ENCODE measurements at places on chromosomes 7 and 10.
A peak's percentile ranks its signal among the peaks of the same experiment; 100 is the strongest.

- peak; percentile 55 for DNase-seq
These were observed 744 bp downstream of the FRAT2 start for GRCh38 chr10:97333601-97334369.

- DNase-seq, result no peak
These were observed 12.6 kb downstream of the ADAMTS14 start for GRCh38 chr10:70684839-70685454.

- DNase-seq, result no peak
These were observed 468.4 kb upstream of the SEMA3D start for GRCh38 chr7:85655252-85655651.

DNA sequence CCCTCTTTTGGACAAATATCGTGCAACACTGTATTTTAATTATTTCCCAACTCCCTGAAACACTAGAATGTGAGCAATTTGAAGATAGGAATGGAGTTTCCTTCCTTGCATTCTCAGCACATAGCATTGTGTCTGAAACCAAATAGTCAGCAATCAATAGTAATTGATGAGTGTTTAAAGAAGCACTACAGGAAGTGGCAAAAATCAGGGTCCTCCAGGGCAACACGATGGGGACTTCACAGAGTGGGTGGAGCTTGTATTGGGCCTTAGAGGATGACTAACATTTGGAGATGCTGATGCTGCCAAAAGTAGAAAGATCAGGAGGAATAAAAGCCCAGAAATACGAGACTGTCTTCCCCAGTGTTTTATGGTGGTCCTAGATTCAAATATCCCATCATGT lies 94.9 kb downstream of the NPSR1 start:
- DNase-seq, result no peak

GRCh38 chr10:71241114-71241829 lies 28.9 kb downstream of the UNC5B start:
- no peak for DNase-seq

- DNase-seq, result no peak
These were observed 121.4 kb upstream of the RET start for GRCh38 chr10:42955493-42955889.

GRCh38 chr7:82404652-82405051 lies 38.9 kb downstream of the CACNA2D1 start:
- DNase-seq, result no peak

DNA sequence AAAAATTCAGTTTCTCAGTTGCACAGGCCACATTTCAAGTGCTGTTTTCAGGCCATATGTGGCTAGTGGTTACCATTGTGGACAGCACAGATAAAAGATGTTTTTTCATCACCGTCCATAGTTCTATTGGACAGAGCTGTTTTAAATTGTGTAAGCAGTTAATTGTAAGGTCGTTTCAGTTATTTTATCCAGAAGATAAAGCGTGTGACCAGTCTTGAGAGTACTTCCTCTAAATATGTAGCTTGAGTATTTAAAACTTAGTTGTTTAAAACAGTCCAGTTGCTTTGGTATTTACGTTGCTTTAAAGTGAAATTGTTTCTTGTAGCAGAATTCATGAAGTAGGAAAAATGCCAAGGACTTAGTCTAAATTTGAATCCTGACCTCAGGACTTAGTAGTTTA lies 66.9 kb downstream of the ZNRF2 start:
- DNase-seq, result no peak

GRCh38 chr10:37739181-37739580 lies 118.2 kb downstream of the ZNF248 start:
- no peak for DNase-seq

DNA sequence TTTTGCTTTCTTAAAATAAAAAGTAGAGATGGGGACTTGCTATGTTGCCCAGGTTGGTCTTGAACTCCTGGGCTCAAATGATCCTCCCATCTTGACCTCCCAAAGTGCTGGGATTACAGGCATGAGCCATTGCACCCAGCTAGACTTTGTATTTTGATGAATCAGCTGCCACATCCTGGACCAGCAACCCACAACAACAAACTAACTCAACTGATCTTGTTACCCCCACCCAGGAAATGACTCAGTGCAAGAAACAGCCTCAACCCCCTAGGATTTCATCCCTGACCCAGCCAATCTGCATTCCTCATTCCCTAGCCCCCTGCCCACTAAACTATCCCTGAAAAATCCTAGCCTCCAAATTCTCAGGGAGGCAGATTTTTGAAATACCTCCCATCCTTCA lies 123.8 kb downstream of the IPMK start:
- DNase-seq, result no peak

DNA sequence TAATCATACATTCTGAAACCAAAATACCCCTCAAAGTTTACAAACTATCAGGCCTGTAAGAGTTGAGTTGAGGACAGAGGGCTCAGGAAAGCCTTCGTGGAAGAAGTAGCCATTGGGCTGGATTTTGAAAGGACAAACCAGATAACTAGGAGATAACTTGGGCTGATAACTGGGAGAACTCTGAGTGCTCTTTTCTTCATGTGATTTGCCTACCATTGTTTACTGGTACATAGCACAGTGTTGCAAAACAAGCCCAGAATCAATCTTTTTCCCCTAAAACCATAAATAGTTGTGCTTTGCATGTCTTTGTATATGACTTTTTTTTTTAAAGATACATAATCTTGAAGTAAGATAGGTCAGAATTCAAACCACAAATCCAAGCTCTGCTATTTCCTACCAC lies 106.7 kb upstream of the ITGB1 start:
- DNase-seq, result no peak

DNA sequence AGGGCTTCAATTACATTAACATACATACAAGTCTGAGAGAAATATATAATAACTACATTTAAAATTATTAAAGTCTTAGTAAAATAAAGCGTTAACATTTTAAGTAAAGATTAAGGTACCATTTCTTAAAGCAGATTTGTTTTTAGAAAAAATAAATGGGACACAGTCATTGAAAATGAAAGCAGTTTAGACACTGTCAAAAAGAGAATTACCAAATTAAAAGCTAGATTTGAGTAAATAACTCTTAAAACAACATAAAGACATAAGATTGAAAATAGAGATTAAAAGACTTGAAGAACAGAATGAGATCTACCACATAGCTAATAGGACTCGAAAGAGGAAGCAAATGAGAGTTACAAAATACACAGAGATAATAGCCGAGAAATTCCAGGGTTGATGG lies 562.2 kb upstream of the FOXK1 start:
- no peak for DNase-seq

DNA sequence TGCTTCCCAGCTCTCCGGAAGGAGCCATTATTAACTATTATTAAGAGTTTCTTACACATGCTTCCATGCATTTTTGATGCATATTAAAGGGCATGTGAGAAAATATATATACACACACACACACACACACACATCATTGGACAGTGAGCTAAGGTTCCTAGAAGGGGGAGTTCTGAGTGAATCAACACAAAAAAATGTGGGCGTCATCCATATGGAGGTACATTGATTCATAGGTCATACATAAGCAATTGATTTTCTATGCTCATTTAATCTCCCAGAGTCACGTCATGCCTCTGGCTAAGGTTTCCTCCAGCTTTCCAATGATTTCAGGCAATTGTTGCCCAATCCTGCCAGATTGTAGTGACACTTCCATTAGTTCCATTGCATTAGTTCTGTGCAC lies 269.4 kb downstream of the DNAJB9 start:
- DNase-seq, result no peak

DNA sequence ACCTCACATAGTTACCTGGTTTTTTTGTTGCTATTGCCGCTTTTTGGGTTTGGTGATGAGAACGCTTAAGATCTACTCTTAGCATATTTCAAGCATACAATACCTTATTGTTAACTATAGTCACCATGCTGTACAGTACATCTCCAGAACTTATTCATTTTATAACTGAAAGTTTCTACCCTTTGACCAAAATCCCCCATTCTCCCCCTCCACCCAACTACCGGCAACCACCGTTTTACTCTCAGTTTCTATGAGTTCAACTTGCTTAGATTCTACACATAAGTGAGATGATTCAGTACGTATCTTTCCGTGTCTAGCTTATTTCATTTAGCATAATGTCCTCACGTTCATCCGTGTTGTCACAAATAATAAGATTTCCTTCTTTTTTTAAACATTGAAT lies 86.7 kb upstream of the IL6 start:
- DNase-seq, result peak; percentile 20

GRCh38 chr10:32139223-32140073 lies 83.2 kb upstream of the KIF5B start:
- DNase-seq, result no peak

DNA sequence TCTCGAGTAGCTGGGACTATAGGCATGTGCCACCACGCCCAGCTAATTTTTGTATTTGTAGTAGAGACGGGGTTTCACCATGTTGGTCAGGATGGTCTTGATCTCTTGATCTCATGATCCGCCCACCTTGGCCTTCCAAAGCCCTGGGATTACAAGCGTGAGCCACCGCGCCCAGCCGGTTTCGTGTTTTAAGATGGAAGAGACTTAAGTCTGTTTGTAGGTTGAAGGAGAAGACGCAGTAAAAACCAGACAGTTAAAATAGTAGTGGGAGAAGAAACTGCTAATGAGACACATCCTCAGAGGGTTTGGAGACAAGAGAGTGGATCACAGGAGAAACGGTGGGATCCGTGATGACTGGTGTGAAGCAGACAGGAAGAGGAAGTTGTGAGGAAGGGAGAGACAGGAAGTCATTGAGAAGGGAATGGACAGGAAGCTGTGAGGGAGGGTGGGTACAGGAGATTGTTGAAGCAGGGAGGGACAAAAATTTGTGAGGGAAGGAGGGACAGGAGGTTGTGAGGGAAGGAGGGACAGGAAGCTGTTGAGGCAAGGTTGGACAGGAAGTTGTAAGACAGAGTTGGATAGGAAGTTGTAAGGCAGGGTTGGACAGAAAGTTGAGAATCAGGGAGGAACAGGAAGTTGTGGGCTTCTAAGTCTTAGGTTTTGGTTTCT lies 115.5 kb downstream of the WDFY4 start:
- DNase-seq, result no peak

DNA sequence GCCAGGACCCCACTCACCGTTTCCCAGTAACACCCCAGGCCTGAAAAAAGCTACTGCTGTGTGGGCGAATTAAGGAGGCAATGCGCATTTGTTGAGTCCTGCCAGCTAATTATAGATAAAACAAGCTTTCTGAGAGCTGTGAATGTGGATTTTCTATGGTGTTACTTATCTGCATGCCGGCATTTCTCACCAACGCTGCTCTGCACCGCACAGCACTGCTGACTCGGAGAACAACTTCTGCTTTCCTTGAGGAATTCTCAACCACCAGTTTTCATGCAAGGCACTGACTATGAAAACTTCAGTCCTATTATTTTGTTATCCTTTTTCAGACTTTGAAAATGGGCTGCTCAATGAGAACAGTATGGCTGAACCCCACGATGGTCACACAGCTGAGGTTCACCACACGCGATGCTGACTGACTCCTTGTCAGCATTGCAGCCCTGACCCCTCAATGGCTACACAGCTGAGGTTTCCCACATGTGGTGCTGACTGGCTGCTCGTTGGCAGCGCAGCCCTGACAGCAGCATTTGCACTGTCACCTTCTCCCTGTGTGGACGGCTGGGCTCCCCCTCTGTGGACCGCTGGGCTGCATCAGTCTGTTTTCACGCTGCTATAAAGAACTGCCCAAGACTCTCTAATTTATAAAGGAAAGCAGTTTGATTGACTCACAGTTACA lies 190.6 kb downstream of the DIP2C start:
- DNase-seq, result no peak

DNA sequence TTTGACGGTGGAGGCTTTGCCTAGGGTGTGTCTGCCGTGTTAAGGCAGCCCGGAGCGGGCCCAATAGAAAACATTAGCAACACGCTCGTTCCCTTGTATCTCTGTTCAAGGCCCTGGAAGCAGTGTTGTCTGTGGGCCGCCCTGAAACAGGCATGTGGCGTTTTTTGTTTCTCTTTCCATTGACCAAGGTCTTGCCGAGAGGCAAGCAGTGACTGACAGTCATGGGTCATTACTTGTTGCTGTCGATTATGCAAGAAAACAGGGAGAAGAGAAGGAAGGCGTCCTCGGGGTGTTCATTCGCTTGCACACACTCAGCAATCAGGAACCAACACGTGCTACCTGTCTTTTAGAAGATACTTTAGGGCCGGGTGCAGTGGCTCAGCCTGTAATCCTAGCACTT lies 92.5 kb downstream of the EZH2 start:
- no peak for DNase-seq

DNA sequence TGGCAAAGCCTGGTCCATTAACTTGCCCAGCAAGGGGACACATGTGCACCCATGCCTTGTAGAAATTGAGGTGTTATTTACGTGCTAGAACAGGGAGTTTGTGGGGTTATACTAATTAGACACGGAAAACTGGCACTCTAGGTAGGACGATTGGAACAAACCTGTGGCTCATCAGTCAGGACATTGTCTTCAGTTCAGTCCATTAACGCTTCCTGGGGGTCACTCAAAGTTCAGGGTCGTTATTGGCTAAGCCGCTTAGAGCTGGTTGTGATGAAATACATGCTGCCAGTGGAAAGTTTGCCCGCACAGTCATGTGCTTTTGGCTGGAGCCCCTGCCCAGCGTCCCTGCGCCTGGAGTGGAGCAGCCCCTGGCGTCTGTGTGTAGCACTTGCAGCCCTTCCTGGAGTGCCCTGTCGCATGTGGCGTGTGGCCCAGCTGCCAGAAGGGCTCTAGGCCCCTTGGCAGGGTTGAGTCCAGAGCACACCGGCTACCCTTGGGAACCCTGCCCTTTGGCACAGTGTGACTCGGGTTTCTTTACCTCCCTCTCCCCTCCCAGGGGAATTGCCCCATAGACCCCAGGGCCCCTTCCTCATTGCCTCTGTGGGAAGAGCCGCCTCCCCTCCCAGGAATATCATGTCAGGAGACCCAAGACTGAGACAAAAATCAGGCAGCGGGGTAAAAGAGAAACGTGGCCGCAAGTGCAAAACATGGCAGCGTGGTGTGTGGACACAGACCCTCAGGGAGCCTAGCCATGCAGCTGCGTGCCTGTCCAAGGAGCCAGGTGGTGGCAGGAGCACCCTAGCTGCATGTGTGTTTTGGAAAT lies 9.8 kb downstream of the ZNF775 start:
- DNase-seq, result no peak

GRCh38 chr7:51304729-51305128 lies 11.9 kb downstream of the COBL start:
- DNase-seq, result no peak

Measured in activated naive CD8-positive, alpha-beta T cell treated with anti-CD3 and anti-CD28 coated beads, Interleukin-2, amount 50 U/mL, for 24 hours (primary cell).